ENCODE measurements at places on chromosomes 5 and 9.

DNA sequence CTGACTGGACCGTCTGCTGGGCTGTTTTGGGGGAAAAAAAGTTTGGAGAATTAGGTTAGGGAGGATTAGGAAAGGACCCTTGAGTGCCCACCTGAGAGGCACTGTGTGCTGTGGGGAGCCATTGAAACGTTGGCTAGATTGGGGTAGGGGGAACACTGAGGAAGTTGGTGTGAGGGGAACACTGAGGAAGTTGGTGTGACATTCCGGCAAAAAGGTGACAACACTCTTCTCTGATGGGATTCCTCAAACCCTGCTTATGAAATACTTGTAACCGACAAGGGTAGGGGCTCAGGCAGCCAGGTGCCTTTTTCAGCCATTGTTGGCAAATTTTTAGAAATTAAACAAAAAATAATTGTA, 1.0 kb downstream of the CYSTM1 start:
- DNase-seq, result no peak

- DNase-seq, result no peak
Measured at GRCh38 chr5:16725575-16725974, 108.8 kb upstream of the RETREG1 start.

GRCh38 chr5:97062046-97062445, 80.4 kb downstream of the LIX1 start:
- DNase-seq, result no peak

DNA sequence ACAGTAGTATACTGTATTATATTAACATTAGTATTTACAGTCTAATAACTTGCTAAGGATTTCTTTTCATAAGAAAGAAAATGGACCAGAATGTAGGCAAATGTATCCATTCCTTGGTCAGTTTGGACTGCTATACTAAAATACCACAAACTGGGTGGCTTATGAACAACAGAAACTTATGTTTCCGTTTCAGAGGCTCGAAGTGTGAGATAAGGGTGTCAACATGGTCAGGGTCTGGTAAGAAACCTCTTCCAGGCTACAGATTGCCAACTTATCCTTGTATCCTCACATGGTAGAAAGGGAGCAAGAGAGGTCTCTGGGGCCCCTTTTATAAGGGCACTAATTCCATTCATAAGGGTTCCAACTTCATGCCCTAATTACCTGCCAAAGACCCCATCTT, 9.2 kb upstream of the ESM1 start:
- DNase-seq, result no peak

- DNase-seq, result no peak
Measured at GRCh38 chr9:127991757-127992274, 11.0 kb upstream of the EEIG1 start.

DNA sequence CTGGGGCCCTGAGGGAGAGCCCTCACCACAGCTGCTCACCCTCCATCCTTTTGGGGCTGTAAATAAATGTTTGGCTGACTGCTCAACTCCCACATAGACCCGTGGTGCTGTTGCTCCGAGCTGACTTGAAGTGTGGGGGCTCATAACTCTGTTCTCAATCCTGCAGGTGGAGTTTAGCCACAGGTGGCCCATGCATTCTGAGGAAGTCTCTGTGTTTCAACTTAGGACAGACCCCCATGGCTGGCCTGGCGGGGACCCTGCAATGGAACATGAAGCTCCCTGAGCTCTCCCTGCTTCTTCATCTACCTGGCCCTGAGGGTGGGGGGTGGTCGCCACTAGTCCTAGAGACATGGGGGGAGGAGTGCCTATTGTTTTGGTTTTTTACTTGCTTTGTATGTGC, 19.7 kb downstream of the NDUFS6 start:
- DNase-seq, result no peak

GRCh38 chr9:107367727-107368502, 84.8 kb downstream of the RAD23B start:
- no peak for DNase-seq

DNA sequence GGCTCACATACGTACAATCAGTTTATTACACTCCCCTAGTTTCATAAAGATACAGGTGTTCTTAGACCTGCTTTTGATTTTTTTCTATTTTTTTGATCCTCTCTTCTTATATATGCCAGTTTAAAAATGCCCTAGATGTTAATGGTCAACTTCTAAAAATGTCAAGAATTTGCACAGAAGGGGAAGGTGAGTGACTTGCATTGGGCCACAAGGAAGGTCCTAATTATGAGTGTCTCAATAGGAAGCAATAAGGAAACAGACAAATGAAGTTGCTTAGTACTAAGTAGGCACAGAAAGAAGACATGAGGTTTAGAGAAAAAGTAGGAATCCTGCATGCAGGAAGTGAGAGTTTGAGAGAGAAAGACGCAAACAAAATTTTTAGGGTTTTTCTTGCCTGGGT, 3.2 kb upstream of the CCDC171 start:
- DNase-seq, result no peak

DNA sequence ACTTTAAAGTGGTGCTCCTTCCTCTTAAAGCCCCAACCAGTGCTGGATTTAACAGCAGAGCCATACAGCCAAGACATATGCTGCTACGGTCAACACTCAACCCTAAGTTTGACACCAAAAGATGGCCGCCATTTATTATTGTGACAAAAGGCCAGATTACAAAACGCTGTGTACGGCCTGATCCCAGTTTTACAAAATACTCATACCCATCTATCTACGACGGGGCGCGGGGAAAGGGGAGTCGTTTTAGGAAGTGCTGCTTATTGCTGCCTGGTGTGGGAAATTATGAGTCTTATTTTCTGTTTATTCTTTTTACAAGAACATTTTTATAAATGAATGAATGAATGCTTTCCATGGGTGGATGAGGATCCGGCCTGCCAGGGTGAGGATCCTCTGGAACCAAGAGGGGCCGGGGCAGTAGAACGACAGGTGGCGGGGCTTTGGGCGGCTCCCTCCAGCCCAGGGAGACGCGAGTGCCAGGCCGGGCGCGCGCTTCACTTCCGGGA, 457 bp upstream of the IDNK start:
- DNase-seq, result peak; percentile 33

GRCh38 chr9:36100532-36100931, 36.0 kb upstream of the GLIPR2 start:
- no peak for DNase-seq

DNA sequence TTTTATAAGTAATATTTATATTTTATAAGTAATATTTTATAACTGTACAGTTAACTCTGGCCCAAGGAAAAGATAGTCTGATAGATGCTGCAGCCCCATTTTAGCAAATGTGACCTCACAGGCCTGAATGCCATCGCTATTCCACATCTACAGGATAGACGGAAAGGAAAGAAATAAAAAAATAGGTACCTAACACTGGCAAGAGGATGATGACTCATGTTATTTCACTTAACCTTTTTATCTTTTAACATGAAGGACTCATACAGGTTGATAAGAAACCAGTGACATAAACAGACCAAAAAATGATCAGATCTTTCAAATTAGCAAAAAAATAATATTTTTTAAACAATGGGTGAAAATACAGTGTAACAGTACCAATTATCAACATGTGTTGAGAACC, 2.7 kb downstream of the CD274 start:
- no peak for DNase-seq
